Stimulated activated CD8-positive, alpha-beta memory T cell treated with anti-CD3 and anti-CD28 coated beads, Interleukin-4, amount 100 ng/mL, for 1 hour (primary cell): ENCODE measurements at places on chromosomes 7 and 10.

DNA sequence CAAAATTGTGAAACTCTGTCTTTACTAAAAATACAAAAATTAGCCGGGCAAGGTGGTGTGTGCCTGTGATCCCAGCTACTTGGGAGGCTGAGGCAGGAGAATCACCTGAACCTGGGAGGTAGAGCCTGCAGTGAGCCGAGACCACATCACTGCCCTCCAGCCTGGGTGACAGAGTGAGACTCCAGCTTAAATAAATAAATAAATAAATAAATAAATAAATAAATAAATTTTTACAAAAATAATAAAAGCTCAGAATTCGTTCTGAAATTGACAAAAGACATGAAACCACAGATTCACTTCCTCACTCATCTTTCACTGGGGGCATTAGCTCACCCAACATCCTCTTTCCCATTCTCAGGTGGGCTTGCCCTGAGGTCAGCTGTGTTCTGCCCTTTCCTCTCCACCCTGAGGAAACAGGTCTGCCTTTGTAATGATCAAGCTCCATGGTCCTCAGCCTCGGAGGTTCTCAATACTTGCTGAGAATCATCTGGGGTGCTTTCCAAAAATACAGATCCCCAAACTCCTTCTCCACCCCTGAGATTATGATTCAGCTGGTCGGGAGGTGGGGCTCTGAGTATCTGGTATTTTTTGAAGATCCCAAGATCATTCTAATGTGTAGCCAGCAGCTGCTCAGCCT is 29.2 kb upstream of the APBB1IP start:
- no peak for DNase-seq

DNA sequence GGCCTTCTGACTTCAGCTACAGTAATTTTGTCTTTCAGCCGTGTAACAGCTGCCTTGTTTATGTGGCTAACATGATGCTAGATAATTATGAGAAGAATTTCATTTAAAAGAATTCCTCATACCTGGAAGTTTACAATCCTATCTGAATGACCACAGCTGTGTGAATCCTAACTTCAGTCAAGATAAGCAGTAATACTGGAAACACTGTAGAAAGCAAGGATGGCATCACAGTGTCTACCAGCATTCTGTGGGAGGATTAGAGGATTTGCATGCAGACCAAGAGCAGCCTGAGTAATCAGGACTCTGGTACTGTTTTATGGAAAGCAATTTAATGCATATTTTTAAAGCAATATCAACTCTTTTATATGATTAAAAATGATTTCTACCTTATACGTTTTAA is 282.4 kb downstream of the EXOC4 start:
- no peak for DNase-seq

- DNase-seq: no peak
Measured at GRCh38 chr10:761376-761775, 71.9 kb upstream of the DIP2C start.

GRCh38 chr7:129073204-129073603 is 18.3 kb upstream of the TNPO3 start:
- no peak for DNase-seq

DNA sequence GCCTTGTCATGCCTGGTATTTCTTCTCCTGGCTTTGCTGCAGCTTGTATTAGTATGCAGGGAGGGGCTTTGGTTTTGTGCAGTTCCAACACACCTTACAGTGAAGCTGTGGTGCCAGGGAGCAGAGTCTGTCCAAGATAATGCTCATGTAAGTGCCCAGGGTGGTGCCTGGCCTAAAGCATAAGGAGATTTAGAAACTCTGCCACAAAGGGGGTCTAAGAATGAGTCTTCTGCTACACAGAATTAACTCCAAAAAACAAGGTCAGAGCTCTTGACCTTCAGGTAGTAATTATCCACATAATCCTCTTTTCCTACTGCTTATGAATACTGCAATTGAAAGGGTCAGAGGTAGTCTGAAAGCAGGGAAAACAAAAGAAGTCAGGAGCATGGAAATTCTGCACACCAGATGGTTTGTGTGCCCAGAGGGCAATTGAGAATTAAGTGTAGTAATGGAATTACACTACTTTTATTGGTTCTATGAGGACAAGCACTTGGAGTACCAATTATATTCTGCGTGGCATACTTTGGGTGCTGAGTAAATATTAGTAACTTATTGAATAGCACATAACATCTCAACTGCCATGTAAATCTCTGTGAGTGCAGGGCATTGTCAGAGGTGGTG is 121.5 kb downstream of the KAT6B start:
- DNase-seq: no peak

DNA sequence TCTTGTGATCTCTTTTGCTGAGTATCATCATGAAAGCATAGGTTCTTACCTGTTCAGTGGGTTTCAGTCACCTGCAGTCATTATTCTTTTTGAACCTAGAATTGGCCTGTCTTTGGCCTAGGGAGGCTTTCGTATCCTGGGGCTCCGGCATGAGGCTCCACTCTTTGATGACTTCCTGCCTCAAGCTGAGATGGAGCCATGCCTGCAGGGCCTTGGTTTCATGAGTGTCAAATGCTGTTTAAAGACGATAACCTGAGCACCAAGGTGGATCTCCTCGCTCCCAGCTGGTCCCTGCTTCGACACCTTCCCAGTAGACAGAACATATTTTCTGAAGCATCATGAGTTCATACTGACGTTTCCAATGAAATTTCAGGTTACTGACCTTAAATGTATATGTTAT is 597.8 kb upstream of the FOXK1 start:
- no peak for DNase-seq

DNA sequence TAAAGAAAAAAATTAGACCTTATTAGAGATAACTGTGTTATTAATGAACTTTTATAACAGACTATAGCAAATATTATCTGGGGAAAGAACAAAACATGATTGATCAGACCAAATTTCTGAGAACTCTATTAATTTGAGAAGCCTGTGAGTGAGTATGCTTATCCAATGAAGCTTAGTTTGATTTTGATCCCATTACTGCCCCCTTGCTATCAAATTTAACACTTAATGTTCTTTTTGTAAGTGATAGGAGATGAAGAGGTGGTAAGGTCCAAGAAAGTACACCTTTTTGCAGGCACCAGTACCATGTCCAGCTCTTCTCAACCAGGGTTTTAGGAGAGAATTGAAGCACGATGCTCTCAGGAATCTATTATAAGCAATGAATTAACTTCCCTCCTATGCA is 49.9 kb downstream of the ZNF365 start:
- DNase-seq: no peak

DNA sequence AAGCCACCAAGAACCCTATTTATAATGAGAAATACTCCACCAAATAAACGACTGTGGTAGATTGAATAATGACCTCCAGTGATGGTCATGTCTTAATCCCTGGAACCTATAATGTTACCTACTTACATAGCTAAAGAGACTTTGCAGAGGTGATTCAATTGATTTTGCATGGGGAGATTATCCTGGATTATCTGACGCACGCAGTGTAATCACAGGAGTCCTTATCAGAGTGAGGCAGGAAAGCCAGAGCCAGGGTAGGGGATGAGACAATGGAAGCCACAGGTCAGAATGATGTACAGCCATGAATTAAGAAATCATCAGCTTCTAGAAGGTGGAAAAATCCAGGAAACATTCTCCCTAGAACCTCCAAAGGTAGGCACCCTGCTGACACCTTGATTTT is 286.4 kb upstream of the SP4 start:
- no peak for DNase-seq

DNA sequence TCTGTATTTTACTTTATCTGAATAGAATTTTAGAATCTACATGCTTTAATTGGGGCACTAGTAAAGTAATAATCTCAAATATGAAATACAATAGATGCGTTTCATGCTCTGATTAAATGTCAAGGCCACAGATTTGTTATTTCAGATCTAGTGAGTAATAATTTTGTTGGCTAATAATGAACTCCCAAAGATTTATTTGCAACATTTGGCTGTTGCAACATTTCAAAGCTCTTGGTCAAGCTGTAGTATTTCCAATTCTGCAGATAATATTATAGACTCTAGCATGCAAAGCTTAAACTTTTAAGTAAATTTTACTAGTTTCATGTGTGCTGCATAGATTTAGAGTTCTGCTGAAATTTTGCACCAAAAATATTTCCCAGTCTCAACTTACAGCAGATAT is 16.7 kb downstream of the LRRN3 start:
- DNase-seq: no peak

GRCh38 chr7:6256677-6257535 is 15.5 kb downstream of the CYTH3 start:
- no peak for DNase-seq

DNA sequence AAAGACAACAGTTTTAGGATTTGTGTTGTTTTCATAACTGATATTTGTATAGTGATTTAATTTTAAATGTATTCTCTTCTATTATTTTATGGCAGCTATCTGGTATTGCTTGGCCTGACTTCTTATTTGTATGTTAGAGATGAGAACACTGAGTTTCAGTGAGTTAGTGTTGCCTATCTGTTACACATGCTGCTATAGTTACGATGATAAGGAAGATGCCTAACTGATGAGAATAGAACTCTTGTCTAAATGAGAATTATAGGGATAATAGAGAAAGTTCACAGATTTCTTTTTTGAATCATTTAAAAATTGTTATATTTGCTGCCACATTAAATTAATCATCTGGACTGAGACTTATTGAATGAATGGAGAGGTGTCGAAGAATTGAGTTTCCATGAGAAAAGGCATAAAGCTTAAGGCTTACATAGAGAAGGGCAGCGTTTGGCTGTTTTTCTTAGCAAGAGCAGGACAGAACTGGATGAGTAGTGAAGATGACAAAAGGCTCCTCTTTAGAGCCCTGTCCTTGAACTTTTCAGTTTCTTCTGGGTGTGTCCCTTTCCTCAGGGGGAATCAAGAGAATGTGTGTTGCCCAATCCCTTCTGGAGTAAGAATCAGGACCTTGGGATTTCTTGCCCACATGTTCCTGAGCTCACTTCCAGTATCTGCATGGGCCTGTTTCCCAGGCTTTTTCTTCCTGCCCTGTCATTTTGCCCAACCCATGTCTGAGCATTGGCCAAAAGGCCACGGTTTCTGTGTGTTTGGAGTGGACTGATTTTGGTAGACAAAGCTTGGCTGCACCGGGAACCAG is 195.6 kb upstream of the CSTF2T start:
- DNase-seq: no peak

GRCh38 chr10:3396116-3396515 is 223.5 kb upstream of the PITRM1 start:
- no peak for DNase-seq

GRCh38 chr10:100470367-100470766 is 7.6 kb downstream of the WNT8B start:
- DNase-seq: no peak

DNA sequence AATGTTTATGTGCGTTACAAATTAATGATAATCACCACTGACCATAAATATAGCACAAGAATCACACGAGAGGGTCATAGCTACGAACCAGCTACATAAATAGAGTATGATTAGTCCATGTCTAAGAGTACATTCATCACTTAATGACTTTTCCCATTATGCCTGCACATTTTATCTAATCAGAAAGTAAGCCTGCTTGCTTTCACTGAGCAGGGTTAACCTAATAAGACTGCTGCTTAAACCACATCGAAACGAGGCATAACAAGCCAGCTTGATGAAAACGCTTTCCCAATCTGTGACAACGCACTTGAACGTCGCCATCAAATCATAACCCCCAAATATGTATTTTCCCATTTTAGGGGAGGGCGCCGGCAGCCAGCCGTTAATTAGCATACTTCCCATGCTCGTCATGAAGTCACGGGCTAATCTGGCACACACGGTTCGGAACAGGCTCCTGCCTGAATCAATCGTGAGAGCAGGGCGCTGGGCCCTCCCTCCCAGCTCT is 71.5 kb downstream of the EBF3 start:
- DNase-seq: no peak

- no peak for DNase-seq
Measured at GRCh38 chr7:40306025-40306424, 171.2 kb downstream of the SUGCT start.
